ENCODE measurements at places on chromosomes 4 and X.
A peak's percentile ranks its signal among the peaks of the same experiment; 100 is the strongest.

DNA sequence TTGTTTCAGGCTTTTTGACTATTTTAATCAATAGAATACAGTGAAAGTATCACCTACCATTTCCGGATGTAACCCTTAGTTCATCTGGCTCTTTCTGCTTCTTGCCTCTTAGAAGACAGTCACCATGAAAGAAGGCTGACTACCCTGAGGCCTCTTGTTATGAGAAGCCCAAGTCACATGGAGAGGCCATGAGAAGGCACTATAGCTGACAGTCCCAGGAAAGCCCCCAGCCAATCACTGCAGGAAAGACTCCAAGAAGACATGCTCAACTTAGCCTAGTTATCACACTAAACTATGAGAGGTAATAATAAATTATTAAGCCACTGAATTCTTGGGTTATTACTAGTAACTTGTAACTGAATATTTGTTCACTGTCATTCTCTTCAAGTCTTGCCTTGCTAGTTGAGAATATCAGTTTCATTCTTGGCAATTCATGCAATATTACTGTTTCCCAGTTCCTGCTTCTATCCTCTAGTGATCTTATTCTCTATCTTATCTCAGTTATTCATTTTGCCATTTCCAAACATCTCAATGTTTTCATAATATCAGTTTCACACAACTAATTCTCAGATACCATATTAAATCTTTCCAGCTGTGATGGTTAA lies 57.1 kb upstream of the GUCY1A1 start:
- DNase-seq: no peak

- DNase-seq: no peak
Observed at GRCh38 chr4:118277243-118277642, 75.6 kb downstream of the PRSS12 start.

DNA sequence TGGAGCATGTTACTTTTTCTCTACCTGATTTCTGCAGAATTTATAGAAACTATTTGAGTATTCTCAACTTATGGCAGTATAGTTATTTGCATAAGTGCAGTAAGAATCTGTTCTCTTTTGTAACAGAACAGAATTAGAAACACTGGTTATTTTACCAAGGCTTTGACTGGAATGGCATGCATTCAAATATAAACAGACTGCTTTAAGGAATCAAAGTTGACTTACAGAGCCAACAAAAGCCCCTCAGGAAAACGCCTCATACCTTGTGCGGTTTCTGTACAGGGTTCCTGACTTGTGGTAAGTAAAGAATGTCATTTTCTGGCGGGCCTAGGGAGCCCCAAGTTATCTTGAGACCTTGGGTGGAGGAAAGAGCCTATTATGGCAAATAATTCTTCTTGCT lies 97.1 kb downstream of the GPR143 start:
- DNase-seq: no peak

- no peak for DNase-seq
Observed at GRCh38 chr4:108890484-108890881, 127.6 kb upstream of the ETNPPL start.

GRCh38 chrX:53729751-53730150 lies 43.2 kb upstream of the HUWE1 start:
- no peak for DNase-seq

- no peak for DNase-seq
Observed at GRCh38 chrX:97309487-97310116, 425.9 kb downstream of the RPA4 start.

DNA sequence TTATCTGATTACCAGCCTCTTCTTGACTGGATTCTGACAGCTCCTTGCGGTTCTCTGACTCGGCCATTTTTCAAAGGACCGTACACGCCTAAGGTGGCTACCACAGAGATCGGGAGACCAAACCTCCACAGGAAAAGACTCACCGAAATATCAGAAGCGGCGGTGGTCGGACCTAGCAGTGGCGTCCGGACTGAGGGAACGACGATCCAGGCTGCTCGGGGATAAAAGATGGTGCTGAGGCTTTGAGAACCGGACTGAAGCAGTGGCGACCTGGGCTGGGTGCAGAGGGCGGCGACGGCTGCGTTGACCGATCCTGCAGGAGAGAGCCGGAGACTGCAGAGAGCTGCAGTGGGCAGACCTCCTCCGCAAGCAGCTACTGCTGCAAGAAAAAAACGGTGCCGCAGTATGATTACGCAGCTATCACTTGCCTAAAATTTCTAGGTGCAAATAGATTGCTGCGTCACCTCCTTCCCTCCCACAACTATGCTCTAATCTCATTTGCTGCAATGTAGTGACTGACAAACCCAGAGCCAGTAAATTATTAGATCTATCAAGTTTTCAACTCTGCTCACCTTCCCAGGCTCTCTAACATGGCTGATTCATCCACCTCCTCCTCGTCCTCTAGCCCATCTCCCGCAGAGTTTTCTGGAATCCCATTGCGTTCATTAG lies at the start of gene NAP1L2:
Gene NAP1L2 (minus strand): TSS at position 426 of the 669 bp plus-strand sequence. CDS start 359 bp downstream, at position 67.
- DNase-seq: peak; percentile 39

GRCh38 chrX:39859991-39860861 lies 237.5 kb downstream of the BCOR start:
- DNase-seq: no peak

- DNase-seq: no peak
Observed at GRCh38 chr4:124691801-124692200, 20.7 kb downstream of the ANKRD50 start.

DNA sequence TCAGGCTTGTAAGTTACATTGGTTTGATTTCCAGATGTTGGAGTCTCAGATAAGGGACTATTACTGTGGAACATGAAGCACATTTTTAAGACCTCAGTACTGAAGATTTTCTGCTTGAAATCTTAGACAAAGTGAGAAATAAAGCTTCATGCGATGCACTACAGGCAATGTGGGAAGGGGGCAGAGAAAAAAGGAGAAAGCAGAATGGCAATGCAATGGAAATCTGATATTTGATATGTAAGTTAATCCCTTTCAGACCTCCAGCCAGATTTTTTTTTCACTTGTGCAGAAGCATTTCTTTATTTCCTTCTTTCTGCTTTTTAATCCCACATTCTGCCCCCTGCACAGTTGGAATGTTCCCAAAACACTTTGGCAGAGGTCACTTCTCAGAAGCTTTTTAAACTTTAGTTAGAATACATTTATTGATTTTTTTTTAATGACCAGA lies 174.3 kb downstream of the ADGRL3 start:
- DNase-seq: peak; percentile 11

GRCh38 chr4:90495936-90496335 lies 368.7 kb downstream of the CCSER1 start:
- no peak for DNase-seq

DNA sequence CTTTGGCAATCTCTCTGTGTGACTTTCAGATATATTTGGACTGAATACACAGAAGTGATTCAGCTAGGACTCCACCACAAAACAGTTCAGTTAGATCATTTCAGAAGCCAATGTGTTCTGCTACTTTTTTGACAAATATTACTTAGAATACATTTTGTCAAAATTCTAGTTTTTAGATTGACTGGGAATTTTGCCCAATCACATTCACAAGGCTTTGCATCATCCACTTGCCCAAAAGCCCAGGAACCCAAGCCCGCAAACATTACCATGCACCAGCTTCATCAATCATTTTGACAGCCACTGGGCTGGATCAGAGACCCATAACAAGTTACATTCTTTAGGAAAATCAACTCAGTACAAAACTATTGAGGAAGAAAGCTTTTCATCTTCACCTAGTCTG lies 256.6 kb upstream of the NDST3 start:
- DNase-seq: no peak

- DNase-seq: no peak
Observed at GRCh38 chr4:125573368-125573767, 258.6 kb downstream of the FAT4 start.

GRCh38 chr4:41216294-41217019 lies 2.1 kb upstream of the APBB2 start:
- DNase-seq: no peak

DNA sequence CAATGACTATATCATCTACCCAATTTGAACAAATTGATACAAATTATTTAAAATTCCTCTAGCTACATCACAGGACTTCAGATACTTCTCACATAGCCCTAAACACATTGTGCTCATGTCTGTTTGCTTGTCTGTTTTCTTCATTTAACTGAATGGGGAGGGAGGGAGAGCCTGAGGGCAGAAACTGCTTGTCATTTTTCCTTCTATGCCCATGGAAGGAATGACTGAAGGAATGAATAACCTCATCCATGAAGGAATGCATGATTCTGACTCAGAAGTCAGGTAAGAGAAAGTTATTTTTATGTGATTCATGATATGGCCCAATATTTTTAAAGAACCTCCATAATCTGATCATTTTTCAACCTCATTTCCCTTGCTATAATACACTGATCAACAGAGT lies 418.0 kb upstream of the PITX2 start:
- no peak for DNase-seq

DNA sequence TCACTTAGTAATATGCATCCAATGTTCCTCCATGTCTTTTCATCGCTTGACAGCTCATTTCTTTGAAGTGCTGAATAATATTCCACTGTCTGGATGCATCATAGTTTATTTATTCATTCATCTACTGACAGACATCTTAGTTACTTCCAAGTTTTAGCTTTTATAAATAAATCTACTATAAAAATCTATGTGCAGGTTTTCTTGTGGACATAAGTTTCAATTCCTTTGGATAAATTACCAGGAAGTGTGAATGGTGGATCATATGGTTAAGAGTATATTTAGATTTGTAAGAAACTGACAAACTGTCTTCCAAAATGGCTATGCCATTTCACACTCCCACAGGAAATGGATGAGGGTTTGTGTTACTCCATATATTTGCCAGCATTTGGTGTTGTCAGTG lies 1392.9 kb upstream of the PABPC4L start:
- no peak for DNase-seq

DNA sequence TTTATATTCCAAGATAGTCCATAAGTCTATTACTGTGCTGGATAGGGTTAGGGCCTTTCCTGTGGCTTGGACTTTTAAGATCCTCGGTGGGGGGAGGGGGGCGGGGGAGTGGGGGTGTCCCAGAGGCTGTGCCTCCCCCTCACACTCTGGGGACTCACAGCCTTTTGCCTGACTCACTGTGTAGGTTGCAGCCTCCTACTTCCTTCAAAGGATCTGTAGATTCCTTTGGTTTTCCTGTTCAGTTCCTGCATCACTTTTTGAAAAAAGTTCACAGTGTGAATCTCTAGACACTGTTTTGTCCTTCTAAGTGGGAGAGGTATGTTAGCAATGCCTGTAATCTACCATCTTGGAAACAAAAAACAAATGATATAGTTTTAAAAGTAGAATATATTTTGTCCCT lies 999.9 kb downstream of the GLUD2 start:
- no peak for DNase-seq

DNA sequence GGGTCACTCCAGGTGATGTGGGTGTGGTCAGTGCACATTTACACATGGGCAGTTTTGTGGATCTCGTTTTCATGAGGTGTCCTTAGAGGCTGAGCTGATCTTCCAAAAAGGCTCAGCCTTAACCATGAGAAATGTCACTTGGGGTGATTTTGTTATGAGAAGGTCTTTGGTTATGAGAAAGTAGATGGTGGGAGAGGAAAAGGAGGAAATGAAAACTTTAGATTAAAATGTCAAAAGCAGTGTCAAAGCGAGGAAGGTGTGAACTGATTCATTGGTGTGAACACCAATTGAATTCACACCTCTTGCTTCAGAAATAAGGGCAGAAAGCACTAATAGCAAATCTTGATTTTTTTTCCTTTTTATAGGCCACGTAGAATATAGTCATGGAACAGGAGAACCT lies 100.2 kb upstream of the ANXA3 start:
- DNase-seq: no peak

- no peak for DNase-seq
Observed at GRCh38 chr4:26938516-26938915, 77.9 kb downstream of the STIM2 start.
